ENCODE measurements at places on chromosomes 16 and 17.

GRCh38 chr17:49224198-49224996, 6.2 kb downstream of the PHOSPHO1 start:
- DNase-seq, result peak; percentile 78

GRCh38 chr17:70318051-70318450, 148.7 kb downstream of the KCNJ2 start:
- no peak for DNase-seq

GRCh38 chr17:82840431-82840831, 609 bp upstream of the ZNF750 start:
- no peak for DNase-seq

- DNase-seq, result no peak
Measured at GRCh38 chr17:53707566-53707965, 115.2 kb upstream of the KIF2B start.

DNA sequence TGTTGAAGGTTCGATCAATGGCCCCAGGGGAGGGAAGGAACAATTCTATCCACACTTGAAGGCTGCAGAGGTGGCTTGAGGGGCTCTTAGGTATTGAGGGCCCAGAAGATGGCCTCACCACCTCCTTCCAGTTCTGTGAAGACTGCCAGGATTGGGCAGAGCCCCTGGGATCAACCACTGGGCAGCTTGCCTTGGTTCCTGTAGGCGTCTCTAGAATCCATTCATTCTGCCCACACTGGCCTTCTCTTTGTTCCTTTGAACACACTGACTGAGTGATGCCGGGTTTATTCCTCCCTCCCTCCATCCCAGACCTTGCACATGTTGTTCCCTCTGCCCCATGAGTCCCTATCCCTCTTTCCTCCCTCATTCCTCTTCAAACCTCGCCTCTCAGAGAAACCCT, 50.5 kb downstream of the SYT17 start:
- DNase-seq, result no peak

GRCh38 chr17:45338996-45339535, 22.2 kb upstream of the MAP3K14 start:
- DNase-seq, result no peak

- peak; percentile 88 for DNase-seq
Measured at GRCh38 chr16:28140788-28141618, 70.8 kb downstream of the XPO6 start.

DNA sequence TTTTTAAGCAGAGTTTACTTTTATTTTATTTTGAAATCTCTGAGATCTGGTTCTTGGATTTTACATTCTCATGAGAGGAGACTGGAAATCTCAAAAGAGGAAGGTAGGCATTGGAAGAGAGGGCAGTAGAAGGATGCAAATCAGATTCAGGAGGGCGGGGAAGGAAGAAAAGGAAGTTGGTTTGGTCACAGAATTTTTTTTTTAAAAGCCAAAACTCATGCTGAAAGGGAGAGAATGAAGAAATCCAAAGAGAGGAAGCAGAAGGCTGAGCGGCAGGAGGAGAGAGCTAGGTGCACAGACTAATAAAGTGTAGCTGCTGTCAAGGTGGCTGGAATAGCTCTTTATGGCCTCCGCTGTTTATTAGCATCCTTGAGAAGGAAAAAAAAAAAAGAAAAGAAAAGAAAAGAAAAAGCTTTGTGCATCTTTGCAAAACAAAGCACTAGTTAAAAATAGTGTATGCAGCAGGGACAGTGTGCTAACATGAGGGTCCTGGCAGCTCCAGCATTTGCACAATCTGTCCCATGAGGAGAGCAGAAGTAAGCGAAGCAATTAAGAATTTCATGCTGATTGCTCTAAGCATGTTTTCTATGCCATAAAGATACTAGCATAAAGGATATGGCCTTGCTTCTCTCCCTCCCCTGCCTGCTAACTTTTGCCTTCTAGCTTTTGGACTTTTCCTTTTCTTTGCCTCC, 194.2 kb downstream of the ZFHX3 start:
- no peak for DNase-seq

DNA sequence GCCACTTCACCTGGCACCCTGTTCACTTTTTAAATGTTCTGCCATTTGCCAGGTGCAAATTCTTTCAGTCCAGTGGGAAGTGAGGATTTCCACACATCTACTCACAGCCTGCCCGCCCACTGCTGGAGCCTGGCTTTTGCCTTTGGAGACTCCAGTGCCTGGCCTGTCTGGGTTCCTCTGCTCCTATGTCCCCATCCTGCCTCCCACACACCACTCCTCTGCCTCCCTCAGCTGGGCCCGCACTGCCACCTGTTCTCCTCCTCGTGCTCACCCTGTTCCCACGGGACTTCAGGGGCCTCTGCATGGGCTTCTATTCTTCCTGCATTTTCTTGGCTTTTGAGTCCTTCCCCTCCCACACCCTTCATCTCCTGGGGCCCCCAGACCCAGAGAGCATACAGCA, 7.9 kb upstream of the NDRG4 start:
- DNase-seq, result no peak

DNA sequence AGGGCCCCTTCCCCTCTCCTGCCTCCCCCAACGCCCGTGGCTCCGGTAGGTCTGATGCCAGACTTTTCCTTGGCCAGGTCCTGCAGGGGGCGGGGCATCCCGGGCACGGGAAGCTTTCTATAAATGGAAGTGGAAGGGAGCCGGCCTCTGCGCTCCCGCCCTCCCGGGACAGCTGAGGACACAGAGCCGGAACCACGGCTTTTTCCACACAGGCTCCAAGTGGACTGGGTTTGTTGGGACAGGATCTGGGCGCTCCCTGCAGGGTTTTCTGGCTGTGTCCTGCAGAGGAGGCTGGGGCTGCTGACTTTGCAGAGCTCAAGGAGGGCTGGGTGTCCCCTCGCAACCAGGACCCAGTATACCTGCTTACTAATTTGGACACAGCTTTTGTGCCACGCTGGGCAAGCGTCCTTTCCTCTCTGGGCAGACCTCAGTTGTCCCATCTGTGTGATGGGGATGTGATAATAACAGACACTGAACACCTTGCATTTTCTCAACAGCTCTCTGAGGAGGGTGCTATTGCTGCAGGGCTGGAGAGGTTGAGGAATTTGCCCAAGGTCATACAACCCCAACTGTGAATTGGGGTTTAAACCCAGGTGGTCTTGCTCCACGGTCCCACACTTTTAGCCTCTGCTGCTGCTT, 1.8 kb downstream of the TNS4 start:
- DNase-seq, result no peak

DNA sequence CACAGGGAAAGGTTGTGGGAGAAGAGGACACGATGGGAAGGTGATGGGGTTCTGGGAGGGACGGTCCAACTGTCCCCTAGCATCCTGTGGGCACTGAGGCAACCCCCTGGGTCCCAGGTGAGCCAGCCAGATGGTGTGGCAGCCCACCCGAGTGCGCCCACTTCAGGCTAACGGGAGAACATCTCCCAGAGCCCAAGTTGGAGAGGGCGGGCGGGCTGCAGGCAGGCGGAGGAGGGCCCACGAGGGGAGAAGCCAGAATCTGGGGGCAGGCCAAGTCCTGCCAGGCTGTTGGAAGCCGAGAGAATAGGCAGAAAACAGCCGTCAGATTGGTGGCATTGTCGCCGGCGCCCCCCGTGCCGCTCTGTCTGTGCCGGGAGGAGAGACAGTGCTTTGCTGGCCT, 13.8 kb upstream of the ABCC3 start:
- no peak for DNase-seq

GRCh38 chr17:21368545-21369246, 7.5 kb upstream of the KCNJ12 start:
- no peak for DNase-seq

GRCh38 chr16:56354746-56355145, 70.6 kb downstream of the AMFR start:
- no peak for DNase-seq

DNA sequence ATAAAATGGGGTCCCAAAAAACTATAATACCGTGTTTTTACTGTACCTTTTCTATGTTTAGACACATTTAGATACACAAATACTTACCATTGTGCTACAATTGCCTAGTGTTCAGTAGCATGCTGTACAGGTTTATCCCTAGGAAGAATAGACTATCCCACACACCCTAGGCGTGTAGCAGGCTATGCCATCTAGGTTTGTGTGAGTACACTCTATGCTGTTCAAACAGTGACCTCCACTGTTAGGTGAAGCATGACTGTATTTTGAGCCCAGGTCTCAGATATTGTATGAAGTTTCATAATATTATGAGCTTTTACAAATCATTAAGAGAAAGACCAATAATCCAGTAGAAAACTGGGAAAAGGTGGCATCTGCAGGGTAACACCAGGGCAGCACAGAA, 23.6 kb downstream of the MILR1 start:
- DNase-seq, result no peak

GRCh38 chr17:81418710-81419318, 23.6 kb downstream of the BAHCC1 start:
- no peak for DNase-seq

DNA sequence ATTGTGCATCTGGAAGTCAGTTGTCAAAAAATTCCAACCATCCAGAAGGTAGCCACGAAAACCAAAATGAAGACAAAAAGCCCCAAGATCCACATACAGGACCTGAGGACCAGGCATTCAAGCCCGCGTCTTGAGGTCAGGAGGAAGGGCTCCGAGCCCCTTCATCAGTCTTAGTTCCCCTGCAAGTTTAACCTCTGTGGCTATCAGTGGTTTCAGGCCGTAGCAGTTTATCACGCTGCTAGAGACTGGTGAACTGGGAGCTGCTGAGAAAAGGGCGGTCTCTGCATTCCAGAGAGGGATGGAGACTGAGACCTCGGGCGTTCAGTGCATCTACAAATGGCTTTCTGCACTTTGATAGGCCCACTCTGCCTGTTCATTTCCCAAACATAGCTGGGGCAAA, 70.6 kb downstream of the IRF8 start:
- DNase-seq, result no peak

GRCh38 chr17:83182620-83183101, 103.3 kb downstream of the METRNL start:
- peak; percentile 18 for DNase-seq

- no peak for DNase-seq
Measured at GRCh38 chr16:30447512-30448226, 2.0 kb upstream of the SEPHS2 start.

- no peak for DNase-seq
Measured at GRCh38 chr17:29590411-29591145, 1.1 kb upstream of the GIT1 start.

GRCh38 chr17:30905742-30906100, 317 bp downstream of the TEFM start:
- no peak for DNase-seq

- DNase-seq, result no peak
Measured at GRCh38 chr17:45700171-45701090, 83.7 kb upstream of the CRHR1 start.

DNA sequence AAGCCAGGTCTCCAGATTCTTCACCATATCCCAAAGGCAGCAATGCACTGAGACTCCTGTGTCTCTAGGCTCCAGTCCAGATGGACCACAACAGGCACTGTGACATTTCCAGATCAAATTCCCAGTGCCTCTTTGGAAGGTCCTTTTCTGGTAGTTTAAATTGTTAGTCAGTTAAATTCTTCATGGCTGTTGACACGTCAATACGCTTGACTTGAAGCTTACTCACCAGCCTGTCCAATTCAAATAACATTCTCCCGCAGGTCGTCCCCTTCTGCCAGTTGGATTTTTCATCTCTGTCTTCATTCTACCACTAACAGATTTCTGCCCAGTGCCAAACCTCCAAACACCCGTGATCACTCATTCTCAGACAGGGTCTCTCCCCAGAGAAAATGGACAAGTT, 86.7 kb downstream of the SHISA9 start:
- no peak for DNase-seq

GRCh38 chr17:67841992-67842391, 16.7 kb downstream of the BPTF start:
- no peak for DNase-seq

DNA sequence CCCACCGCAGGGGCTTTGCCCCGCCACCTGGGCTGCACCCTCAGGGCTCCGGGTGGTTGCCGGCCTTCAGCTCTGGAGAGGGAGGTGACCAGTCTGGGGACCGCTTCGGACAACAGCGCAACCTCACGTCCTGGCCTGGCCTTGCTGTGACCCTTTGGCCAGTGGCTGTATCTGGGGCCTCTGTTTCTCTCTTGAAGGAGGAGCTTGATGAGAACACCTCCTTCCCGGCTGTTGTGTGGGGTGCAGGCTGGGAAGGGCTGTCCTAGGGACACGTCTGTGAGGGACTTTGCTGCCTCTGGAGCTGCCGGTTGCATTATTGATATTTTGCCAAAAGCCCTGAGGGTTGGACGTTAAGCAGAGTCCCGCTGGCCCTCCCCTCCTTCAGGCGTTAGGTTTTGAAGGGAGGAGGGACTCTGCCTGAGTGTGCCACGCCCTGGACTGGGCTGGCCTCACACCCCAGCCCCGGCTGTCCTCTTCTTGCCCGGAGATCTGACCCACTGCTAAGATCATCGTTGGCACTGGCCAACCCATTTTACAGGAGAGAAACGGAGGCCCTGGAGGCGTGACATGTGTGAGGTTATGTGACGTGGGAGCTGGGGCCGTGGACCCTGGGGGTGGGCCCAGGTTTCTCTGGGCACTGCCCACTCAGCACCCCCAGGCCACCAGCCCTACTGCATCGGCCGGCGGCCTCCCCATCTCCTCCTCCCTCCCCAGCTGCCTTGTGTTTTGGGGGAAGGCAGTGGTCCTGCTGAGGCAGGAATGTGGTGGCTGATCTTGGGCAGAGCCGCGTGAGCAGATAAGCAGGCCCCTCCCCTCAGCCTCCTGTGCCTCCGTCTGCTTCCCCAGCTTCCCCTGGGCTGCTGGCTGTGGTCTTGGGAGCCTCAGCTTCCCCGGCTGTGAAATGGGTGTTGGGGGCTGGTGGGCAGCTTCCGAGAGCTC, 8.5 kb downstream of the ZFPM1 start:
- DNase-seq, result no peak

GRCh38 chr17:75205793-75206163, 299 bp downstream of the NUP85 start:
- no peak for DNase-seq

DNA sequence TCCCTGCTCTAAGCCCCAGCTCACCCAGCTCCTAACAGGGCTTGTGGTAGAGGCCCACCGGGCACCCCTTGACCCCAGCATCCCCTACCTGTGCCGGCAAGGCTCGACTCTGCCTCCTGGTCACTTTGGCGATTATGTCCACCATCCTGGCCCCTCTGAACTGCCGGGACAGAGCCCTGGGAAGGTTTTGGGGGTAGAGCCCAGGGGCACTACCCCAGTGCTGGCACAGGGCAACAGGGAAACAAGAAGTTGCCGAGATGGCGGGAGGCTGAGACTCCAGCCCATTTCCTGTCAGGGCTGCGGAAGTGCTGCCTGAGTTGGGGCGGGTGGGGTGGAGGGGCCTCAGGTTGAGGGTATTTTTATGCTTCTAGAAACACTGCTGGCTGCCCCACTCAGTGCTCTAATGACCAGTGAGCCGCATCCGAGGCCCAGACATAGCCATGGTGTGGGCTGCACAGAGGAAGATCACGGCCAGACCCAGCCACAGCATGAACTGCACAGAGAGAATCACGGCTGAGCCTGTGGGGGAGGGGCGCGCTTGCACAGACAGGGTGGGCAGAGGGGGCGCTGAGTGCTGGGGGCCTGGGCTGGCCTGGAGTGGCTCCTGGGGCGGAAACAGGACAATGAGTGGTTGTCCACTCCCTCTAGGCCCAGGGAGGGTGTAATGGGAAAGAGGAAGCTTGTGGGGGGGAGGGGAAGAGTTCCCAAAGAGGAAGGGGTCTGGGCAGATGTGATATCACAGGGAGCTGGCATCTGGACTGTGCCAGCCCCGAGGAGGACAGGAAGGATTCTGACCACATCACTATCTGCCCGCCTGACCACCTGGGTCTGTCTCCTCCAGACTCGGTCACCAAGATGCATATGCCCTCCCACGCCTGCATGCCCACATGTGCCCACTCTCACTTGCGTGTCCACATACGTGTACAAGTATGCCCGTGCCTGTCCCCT, 22.3 kb downstream of the ARHGAP27 start:
- DNase-seq, result peak; percentile 76

GRCh38 chr17:16551878-16552636, 16.9 kb downstream of the ZNF287 start:
- DNase-seq, result no peak
